Mammary epithelial cell (primary cell): ENCODE measurements at places on chromosomes 2 and 18.

DNA sequence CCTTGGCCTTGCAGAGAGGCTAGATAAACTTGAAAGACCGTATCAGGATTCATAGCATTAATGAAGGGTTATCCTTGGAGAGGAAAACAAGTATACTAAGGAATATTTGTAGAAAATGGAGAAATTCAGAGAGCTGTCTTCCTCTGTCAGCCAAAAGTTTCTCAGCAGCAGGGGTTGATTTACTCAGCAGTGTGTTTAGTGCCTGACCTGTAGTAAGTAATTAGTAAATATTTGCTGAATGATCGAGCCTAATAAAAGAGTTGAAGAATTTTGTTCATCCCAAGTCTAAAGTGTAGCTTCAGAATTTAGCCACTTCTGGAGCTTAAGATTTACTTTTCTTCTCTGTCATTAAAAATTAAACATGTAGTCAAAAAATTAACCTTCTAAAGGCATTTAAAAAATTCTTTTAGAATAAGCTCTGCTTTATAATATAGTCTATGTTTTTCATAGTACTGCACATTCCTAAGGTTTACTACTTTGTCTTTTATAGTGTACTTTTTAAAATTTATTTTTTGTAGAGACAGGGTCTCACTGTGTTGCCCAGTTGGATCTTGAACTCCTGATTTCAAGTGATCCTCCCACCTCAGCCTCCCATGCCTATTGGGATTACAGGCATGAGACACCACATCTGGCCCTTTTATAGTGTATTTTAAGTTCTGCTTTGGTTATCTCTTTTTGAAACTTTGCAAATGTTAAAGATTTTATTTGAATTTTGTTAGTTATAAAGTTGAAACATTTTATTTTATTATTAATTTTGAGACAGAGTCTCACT is 138.4 kb upstream of the MYO3B start:
- DNase-seq: no peak

DNA sequence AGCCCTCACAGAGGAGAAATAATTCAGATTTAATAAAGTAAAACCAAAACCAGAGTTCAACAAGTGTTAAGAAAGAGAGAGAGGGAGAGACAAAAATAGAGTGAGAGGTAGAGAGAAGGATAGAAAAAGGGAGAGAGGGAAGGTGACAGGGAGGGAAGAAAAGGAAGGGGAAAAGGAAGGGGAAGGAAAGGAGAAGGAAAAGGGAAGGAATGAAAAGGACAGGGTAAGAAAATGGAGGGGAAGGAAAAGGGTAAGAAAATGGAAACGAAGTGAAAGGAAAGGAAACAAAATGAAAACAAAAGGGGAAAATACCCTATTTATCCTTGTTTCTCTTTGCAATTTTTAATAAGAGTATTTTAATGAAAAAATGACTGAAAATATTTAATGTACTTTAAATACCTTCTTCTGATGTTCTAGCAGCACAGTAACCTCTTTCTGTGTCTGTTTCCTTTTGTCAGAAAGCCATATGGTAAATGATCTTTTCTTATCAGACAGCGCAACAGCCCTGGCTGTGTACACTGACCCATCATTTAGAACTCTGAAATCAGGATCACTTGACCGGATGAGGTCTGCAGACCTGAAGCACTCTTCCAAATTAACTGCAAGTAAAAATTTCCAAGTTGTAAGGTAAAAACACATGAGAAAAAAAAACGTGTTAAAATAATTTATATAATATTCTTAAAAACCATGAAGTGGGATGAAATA is 11.8 kb downstream of the DSC3 start:
- DNase-seq: no peak

DNA sequence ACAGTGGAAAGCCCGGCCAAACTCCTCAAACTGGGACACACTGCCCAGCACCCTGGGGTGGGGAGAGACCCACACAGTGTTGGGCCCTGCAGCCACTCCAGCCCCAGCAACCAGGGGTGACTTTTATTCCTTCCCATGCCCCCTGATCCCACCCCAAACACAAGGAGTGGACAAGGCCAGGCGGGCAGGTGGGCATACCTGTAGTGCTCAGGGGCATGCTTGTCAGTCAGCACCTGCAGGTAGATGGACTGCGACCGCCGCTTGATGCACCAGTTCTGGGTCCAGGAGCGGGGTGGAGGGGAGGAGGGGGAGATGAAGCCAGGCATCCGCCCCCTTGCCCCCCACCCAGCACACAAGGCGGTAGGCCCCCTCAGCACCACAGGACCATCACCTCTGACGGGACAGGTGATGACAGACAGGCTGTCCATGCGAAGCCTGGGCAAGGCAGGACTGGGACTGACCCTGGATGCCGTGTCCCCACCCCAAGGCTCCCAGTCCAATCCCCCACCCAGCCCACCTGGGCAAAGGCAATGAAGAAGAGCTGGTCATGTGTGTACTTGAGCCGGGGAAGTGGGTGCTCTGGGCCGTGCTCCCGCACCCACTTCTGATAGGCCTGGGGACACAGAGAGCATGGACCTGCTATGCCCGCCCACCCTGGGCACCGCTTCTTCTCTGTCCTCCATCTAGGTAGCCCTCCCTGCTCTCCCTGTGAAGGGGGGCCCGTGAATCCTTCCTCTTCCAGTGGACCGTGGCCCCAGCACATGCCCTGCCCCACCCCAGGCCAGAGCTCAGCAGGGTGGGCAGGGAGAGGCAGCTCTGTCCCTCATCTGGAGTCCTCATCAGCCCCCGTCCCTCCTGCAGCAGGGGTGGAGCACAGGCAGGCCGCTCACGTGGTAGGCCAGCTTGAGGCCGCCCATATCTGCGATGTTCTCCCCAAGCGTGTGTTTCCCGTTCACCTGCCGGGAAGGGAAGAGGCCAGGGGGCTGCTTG is 7.1 kb downstream of the ECEL1 start:
- DNase-seq: no peak

GRCh38 chr2:9752441-9753275 is 90.6 kb upstream of the TAF1B start:
- DNase-seq: peak; percentile 97

DNA sequence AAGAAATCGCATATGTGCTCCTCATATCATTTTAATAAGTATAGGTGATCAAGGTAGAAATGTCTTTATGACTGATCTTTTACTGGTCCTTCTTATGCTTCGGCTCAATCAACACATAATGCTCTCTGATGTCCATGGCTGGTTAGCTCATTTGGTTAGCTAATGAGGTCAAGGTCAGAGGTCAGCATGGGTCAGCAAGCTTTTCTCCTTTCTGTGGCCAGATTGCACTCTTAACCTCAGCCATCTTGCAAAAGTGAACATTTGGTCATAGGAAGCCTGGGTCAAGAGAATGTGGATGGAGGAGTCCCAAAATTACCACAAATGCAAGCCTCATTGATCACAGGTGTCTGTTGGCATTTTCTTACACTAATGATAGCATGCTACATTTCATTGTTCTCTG is 35.4 kb upstream of the DARS1 start:
- DNase-seq: no peak

DNA sequence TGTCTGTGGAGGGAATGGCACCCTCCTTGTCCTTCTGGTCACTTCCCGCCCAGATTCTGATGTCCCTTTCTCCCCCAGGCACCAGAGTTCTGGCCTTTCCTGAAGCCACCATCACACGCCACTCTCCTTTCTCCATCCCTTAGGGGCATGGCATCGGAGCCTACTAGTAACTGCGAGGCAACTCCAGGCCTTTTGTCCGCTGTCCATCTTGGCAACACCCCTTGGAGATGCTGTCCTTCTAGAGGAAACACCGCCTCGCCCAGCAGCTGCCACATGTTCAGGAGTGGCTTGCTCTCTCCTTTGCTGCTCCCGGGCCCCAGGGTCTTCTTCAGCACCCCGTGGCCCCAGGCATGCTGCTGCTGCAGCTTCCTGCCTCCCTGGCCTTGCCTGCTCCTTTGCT is 267.0 kb downstream of the SRBD1 start:
- DNase-seq: no peak

DNA sequence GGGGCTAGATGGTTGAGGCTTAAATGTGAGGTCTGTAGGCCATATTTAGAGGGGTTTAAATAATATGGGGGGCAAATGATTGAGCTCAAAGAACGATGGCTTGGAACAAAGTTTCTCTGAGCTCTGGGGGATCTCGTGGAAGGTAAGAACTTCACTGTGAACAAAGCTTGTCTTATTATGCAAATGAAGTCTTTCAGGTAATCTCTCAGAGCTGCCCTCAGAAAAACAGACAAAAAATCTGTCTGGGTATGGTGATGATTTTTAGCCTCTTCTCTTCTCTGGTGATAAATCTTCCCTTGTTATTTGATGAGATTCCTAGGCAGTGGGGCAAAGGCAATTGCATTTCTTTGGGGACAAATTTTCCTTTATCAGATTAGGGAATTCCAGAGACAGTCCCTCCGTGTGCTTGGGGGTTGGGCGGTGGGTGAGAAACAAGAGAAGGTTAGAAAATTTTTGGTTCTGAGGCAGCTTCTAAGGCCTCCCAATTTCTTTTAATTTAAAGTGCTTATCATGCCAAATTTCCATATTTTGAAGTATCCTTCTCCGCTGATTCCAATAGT is 760.4 kb downstream of the TSN start:
- no peak for DNase-seq

- DNase-seq: no peak
Observed at GRCh38 chr2:219739066-219739465, 111.6 kb downstream of the SLC4A3 start.

GRCh38 chr18:45774065-45774521 is 50.1 kb downstream of the SLC14A1 start:
- peak; percentile 97 for DNase-seq

GRCh38 chr2:26845021-26845420 is 2.9 kb upstream of the DPYSL5 start:
- no peak for DNase-seq

DNA sequence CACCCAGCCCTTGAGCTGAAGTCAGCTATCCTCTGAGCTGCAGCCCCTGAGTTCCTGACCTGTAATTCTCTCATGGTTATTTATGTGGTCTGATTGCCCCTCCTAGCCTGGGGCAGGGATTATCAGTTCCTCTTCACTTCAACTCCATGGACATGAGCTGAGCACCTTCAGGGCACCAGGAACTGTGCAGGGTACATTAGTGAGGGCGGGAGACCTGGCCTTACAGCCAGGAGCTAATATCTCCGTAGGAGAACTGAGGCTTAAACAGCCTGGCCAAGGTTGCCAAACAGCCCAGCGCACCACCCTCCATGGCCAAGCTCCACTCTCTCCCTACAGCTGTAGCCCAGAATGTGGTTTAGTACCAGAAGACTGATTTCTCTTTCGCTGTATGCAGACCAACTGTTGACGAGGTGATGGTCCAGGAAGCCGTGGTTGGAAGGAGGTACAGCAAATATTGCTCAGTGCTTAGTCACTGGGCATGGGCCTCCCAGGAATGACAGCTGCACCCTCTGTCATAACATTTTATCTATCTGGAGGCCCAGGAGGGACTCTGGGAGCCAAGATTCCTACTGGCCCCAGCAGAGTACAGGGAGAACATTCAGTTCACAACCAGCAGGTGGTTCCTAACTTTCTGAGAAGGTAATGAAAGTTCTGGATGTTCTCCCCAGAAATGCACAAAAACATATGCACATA is 228.7 kb upstream of the SIX2 start:
- DNase-seq: peak; percentile 95

DNA sequence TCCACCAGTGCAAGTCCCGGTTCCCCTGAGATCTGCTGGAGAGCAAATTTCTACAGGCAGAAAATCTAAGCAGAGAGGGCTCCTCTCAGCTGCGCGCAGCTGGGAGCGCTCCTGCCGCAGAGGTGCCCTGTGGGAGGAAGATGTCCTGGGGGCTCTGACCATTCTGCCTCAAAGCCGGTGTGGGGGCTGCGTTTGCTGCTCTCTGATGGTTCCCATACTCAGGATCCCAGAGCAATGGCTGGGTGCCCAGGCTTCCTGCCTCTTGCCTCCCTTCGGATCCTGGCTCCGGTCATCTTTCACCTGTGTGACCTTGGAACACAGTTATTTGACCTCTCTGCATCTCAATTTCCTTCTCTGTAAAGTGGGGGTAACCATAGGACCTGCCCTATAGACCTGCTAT is 434.2 kb downstream of the ZNF521 start:
- DNase-seq: no peak
